ENCODE measurements at places on chromosomes 4 and X. TPM values are rescaled to one million over a fixed set of nuclear protein-coding genes. Genes with fewer than 3 reads are reported as not detected.

DNA sequence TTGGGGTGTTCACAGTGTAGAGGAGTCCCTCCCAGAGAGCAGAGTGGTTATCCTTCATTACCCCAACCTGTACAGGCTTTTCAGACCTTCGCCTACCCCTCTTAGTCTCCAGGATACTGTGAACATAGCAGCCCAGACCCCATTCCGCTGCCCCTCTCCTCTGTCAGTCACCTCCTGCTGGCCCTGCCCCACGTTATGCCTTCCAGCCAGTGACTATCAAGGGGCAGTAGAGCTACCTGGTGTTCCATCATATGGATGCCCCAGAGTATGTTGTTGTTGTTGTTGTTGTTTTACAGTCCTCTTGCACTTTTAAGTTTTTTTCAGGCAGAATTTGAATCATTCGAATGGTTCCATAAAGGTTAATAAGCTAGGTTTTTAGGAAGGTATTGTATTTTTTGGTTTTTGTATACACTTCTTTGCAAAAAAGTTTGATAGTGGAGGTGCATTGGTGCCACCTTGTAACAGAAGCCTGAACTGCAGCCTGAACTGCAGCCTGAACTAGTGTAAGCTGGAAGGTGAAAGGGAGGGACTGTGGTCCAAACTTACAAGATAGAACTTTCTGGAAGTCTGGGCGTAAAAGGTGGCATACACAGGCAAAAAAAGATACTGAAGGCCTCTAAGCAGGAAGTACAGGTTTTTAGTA is 101.4 kb upstream of the RAB40AL start:
- no peak for DNase-seq

GRCh38 chrX:24357106-24357505 is 3.3 kb upstream of the SUPT20HL1 start:
- no peak for DNase-seq

- no peak for DNase-seq
These were observed 77.5 kb downstream of the HCCS start for GRCh38 chrX:11188664-11189063.

GRCh38 chr4:105248613-105249012 is 101.9 kb downstream of the TET2 start:
- no peak for DNase-seq

DNA sequence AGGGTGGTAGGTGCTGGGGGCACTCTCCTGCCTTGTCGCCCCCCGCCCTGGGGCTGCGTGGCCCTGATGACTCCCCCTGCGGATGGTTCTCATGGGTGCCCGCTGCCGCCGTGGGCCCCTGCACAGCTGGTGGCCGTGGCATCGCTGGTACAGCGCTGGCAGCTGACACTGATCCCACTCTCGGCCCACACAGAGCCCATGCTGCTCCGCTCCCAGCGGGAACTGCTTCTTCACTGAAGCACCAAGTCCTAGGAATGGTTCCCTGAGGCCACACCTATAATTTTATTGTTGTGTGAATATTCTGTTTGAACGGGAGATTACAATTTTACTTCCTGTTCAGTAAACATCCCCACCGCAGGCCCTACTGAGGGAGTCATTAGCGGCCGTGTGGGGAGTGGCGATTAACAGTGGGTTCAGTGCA is 138.6 kb upstream of the NKX1-1 start:
- no peak for DNase-seq

Gene ZNF630
- 1.5 TPM for total RNA-seq

Gene REELD1
- not detected for total RNA-seq

Gene STS
- 2.2 TPM for total RNA-seq

DNA sequence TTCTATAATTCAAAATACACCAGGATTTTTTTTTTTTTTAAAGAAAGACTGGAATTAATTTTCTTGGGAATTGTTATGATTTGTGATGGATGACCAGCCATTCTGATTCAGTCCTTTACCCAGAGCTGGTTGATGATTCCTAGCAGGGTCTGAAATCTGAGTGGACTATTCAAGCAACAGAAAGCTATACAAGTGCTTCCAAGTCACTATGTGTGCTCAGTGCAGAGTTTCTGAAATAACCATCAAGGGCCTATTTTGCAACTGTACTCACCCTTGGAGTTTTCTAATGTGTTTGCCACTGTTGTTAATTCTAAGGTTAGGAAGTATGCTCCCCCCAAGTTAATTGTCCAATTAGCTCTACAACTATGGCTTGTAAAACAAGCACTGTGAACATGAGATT is 137.7 kb upstream of the RAPGEF2 start:
- DNase-seq: peak; percentile 23

DNA sequence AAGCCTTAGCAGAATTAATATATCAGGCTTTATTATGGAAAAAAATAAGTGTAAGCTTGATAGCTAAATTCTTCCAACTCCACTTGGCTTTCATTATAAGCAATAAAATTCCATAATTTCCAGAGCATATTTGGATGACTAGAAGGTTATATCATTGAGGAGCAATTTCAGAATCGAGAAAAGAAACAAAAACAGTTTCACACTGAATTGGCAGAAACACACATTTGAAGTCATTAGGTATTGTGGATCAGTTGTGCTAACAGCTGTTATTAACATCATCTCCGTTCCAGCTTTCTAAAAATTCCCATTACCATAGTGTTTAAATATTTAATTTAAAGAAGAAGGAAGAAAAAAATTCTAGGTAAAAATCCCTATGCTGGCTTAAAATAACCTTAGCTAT is 92.6 kb downstream of the ANTXR2 start:
- DNase-seq: no peak

Gene ETDC
- total RNA-seq: not detected

DNA sequence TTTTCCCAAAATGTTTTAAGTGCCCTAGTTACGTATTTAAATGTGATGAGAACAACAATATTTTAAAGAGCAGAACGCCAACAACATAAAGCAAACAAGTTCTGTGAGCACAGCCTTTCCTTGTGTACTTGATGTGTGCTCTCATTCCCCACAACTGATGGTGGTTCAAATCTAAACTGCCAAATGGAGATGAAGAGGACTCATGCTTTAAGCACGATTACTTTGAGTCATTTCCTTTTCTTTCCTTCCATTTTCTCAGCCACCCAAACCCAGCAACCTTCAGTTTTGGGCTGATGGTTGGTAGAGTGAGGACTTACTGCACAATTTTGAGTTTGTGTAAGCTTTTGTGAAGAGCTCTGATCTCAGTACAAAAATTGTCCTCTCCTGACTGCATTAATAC is 1.7 kb downstream of the NSD2 start:
- DNase-seq: no peak

- no peak for DNase-seq
These were observed 1300.2 kb downstream of the RAPGEF2 start for GRCh38 chr4:160403081-160403480.

Gene PDCL2
- not detected for total RNA-seq

Gene CXorf38
- 15.6 TPM for total RNA-seq

GRCh38 chr4:155667222-155667567 is 547 bp downstream of the GUCY1A1 start:
- no peak for DNase-seq

DNA sequence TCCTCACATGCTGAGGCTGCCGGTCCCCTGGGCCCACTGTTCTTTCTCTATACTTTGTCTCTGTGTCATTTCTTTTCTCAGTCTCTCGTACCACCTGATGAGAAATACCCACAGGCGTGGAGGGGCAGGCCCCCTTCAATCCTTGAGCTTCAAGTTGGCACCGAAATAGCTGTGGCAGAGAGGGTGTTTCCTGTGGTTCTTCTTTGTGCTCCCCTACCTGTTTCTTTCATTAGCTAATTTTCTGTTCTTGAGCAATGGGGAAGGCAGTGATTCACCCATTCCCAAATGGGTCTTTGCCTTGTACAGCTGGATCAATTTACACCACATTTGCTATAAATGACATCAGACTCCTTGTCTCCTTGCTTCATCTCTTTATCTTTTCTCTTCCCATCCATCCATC is 2.1 kb upstream of the CYSLTR1 start:
- no peak for DNase-seq

DNA sequence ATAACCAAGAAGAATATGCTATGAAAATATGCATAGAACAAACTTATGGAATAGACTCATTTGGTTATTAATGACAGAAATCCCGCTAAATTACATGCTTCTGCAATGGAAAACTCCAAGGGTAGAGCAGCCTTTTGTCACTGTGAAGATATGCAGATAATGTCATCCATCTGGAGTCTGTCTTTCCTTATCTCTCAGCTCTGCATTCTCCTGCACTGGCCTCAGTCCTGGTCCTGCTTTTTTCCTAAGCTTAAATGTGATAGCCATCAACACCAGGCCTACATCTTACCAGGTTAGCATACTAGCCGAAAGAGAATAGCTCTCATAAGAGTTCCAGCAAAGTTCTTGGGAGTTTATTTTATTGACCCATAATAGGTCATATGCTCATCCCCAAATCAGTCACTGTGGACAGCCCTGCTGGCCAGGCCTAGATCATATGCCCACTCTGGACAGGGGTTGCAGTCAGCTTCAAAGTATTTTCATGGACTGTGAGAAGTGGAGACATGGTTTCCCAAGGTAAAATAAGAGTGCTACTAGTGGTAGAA is 86.5 kb upstream of the LEF1 start:
- no peak for DNase-seq

DNA sequence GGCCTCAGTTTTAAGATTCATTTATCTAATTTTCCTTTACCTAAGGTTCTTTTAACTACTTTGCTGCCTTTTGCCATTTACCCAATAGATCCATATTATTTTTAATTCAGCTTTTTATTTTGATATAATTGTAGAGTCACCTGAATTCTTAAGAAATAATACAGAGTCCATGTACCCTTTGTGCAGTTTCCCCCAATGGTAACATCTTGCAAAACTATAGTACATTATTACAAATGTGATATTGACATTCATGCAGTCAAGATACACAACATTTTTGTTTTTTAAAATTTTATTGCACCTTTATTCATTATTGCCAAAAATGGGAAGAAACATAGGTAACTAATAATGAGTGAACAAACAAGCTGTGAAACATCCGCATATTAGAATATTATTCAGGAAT is 208.7 kb upstream of the WDFY3 start:
- no peak for DNase-seq

- DNase-seq: no peak
These were observed 34.4 kb downstream of the AFAP1 start for GRCh38 chr4:7904952-7905915.

GRCh38 chrX:41921492-41922430 is 1.6 kb downstream of the CASK start:
- DNase-seq: no peak

GRCh38 chr4:80079255-80079923 is 6.4 kb upstream of the ANTXR2 start:
- DNase-seq: no peak

- no peak for DNase-seq
These were observed 282.2 kb downstream of the GUCY2F start for GRCh38 chrX:109199726-109200125.

Gene GABRE
- total RNA-seq: 2.5 TPM

DNA sequence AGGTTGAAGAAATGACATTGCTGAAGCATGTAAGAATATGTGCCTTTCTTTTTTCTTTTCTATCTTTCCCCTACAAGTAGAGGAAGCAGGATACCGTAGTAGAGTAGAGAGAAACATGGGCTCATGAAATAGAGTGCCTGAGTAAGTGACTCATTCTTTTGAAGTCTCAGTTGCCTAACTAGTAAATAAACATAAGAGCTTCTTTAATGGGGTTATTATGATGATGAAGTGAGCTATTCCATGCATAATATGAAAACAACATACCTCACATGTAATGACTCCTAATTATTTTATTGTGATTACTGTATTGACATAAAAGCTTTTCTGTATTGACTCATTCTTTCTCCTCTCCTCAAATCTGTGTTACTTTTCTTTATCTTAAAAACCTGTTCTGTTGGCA is 1538.2 kb downstream of the TECRL start:
- DNase-seq: no peak

Gene STEEP1
- 28.4 TPM for total RNA-seq

GRCh38 chr4:41430792-41431191 is 107.2 kb upstream of the LIMCH1 start:
- DNase-seq: no peak

Gene UGT2B7
- 21.3 TPM for total RNA-seq

- no peak for DNase-seq
These were observed 28.6 kb downstream of the FAM241A start for GRCh38 chr4:112173593-112174558.

GRCh38 chrX:148691456-148691855 is 191.0 kb downstream of the AFF2 start:
- DNase-seq: no peak

GRCh38 chr4:47483745-47484144 is 1.3 kb upstream of the ATP10D start:
- peak; percentile 83 for DNase-seq

GRCh38 chr4:186878203-186878776 is 154.6 kb upstream of the FAT1 start:
- DNase-seq: no peak

Gene TBC1D19
- total RNA-seq: 30.4 TPM

- no peak for DNase-seq
These were observed 206.3 kb downstream of the CBR4 start for GRCh38 chr4:168803732-168804131.

Gene HS6ST2
- total RNA-seq: 10.5 TPM

Gene ASB12
- total RNA-seq: not detected

Gene MMGT1
- 20.9 TPM for total RNA-seq

GRCh38 chr4:101128473-101128872 is 218.9 kb downstream of the PPP3CA start:
- no peak for DNase-seq

GRCh38 chr4:72300126-72300525 is 268.3 kb downstream of the NPFFR2 start:
- no peak for DNase-seq

DNA sequence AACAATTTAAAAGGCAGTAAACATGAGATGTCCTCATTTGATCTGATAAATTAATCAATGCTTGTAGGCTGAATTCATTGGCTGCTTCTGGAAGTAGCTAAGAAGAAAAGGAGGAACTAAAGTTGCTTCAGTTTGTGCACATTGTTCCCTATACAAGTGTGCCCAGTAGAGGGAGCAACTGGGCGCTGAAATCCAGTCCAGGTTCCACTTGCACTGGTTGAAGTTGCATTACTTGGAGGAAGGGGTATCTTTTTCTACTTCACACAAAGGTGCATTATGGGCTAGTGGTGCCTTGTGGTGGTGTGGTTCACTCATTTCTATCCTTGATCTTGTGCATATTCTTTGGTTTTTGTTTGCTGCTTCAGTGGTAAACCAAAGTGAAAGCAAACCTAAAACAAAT is 67.9 kb upstream of the SOX3 start:
- DNase-seq: no peak

DNA sequence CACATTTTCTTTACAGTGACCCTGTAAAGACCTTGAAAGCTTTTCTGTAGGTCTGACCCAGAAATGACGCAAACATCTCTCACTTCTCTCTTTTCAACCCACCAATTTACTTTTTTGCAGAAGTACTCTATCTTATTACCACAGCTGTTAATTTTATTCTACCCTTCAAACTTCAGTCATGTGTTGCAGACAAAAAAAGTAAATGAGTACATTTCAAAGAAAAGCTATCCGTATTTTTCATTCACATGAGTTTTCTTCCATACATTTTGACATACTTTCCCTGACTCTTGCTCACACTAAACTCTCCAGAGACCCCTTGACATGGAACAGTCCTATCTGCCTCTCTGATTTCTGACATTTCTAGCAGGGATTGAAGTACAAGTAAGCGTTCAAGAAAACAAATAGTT is 51.7 kb downstream of the SLC7A11 start:
- no peak for DNase-seq

Gene MYL5
- total RNA-seq: 4.0 TPM
